Stimulated activated CD4-positive, alpha-beta T cell treated with anti-CD3 and anti-CD28 coated beads, Interleukin-1b, Interleukin-23, amount 100 ng/mL, for 1 hour (primary cell): ENCODE measurements at places on chromosomes 4 and X.

DNA sequence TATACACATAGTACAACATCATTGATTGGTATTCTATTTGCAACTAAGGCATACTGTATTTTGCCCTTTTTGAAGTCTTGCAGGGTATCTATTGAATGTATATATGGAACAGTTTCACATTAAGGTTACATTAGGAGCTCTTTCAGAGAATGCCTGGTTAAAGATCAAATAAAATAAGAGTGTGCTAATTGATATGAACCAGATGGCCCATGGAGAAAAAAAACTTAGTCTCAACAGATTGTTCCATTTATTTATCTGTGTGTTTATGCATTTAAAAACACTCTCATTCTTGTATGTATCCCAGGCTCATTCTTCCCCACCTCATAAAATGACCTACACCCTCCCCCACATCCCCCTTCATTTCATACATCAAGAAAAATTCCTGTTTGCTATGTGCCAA is 35.2 kb upstream of the GRIA2 start:
- no peak for DNase-seq

DNA sequence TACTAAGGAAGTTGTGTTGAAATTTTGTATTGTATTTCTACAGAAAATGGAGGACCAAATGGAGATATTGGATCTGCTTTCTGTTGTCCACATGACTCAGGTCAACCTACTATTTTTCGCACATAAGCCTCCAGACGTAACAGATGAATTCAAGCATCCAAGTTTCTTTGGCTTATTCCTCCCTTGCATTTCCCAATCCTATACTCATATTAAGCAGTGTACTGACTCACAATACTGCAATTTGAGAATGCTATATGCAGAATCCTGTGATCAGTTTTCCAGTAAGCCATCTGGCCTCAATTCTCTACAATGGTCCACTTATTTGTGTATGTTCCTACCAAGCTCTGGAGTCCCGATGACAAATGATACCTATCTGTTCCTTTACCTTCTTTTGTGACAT is 75.7 kb downstream of the ASB9 start:
- no peak for DNase-seq

- DNase-seq = no peak
Measured at GRCh38 chr4:11912886-11913285, 484.2 kb upstream of the HS3ST1 start.

- DNase-seq = no peak
Measured at GRCh38 chr4:85955620-85956292, 404.1 kb downstream of the MAPK10 start.

DNA sequence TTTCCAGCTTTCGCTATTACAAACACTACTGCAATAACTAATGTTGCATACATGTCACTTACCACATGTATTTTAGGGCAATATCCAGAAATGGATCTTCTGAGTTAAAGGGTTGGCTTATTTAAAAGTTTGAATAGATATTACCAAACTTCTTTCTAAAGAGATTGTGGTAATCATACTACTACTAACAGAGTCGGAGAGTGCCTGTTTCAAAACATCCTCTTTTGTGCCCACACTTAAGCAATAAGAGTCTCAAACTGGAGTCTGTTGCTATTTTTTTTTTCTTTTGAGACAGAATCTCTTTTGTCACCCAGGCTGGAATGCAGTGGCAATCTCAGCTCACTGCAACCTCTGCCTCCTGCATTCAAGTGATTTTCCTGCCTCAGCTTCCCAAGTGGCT is 35.8 kb downstream of the FGFBP1 start:
- DNase-seq = no peak

DNA sequence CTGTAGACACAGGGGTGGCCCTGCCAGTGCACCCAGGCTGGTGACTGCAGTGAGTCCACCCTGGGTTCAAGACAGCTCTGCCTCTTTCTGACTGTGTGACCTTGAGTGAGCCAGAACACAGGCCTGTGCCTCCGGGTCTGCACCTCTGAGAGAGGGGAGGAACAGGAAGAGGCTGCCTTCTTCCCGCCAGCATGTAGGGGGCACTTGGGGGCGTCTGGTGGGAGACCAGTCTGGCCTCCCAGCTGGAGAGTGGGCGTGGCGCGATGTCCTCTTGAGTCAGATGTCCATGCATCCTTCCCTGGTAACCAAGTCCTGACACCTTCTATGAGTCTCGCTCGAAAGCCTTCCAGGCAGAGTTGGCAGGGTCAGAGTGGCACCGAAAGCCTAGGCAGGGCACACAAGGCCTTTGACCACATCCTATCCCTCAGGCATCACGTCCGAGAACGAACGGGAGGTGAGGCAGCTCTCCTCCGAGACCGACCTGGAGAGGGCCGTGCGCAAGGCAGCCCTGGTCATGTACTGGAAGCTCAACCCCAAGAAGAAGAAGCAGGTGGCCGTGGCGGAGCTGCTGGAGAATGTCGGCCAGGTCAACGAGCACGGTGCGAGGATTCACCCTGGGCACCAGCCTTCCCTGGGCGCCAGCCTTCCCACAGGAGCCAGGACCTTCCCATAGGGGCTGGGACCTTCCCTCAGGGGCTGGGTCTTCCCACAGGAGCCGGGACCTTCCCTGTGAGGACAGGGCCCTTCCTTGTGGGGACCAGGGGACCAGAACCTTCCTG is 21.3 kb downstream of the WFS1 start:
- DNase-seq = no peak

GRCh38 chr4:65340382-65341109 is 329.7 kb downstream of the EPHA5 start:
- no peak for DNase-seq

- DNase-seq = no peak
Measured at GRCh38 chr4:155877971-155878370, 11.9 kb upstream of the ASIC5 start.

DNA sequence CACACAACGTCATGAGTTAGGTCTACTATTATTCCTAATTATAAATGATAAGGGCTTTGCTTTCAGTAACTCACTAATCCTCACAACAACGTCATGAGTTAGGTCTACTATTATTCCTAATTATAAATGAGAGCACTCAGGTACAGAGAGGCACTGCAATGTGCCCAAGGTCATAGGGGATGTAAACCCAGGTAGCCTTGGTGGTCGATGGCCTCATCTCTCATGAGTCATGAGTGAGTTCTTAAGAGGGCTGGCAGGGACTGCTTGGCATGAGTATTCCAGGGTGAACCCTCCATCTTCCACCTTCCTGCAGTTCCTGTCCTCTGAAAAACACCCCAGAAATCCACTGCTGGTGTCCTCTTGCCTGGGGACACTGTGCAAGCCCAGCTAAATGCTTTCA is 317.1 kb downstream of the STK32B start:
- no peak for DNase-seq

DNA sequence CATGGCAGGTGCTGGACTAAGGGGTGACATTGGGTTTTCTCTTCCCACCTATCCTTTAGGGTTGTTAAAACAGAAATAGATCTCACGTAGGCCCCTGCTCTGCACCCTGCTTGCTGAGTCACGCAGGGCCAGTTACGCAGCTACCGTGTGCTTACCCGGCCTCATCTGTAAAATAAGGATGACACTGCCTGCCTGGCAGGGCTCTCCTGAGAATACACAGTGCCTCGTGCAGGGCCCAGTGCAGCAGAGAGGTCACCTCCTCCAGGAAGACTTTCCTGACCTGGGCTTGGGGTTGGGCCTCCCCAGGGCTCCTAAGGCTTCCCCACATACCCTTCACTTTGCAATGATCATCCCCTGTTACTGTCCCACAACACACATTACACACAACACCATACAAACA is 33.6 kb upstream of the JAKMIP1 start:
- DNase-seq = no peak

DNA sequence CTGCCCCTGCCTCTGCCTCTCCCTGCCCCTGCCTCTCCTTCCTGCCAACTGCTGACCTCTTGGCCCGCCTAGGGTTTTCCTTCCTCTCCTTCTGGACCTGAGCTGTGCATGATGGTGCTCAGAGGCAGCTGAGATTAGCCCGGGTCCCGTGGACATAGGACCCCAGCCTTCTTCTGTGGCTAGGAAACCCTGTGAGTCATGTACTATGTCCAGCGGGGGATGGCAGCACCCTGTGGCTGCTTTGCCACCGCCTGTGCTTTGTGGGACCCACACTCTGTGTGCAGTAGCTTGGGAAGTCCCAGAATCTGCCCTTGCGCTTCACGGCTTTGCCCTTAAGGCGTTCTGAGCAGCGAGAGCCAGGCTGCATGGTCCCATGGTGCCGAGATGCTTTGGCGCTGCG is 105.5 kb upstream of the PSAPL1 start:
- DNase-seq = no peak

DNA sequence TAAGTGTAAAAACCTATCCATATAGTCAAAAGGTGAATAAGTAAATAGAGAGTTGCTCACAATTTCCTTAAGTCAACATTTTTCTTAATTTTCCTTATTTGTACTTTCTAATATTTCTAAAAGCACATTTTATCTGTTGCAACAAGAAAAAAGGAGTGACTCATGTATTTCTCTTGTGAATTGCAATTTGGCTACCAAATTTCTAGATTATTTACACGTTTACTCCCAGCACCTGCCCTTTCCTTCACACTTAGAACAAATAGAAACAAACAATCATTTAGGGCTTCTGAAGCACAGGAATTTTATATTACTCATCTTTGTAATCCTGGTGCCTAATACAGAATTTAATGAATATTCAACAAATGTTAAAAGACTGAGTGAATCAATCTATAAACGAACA is 22.2 kb downstream of the BTC start:
- no peak for DNase-seq
